ENCODE measurements at places on chromosomes 5 and 9. TPM values are rescaled to one million over a fixed set of nuclear protein-coding genes. Genes with fewer than 3 reads are reported as not detected.

GRCh38 chr9:80890124-80890523 is 799.2 kb downstream of the TLE1 start:
- H3K36me3 ChIP-seq, result no peaks in the 10 kb centered on the region
- no peak for DNase-seq
- no peaks in the 10 kb centered on the region for H3K4me1 ChIP-seq

GRCh38 chr5:157596487-157596886 is 20.9 kb upstream of the ADAM19 start:
- peak; percentile 78 for DNase-seq
- no peaks in the 10 kb centered on the region for H3K27me3 ChIP-seq
- H3K36me3 ChIP-seq, result peaks cover 14% of the 10 kb centered on the region
- peaks cover 96% of the 10 kb centered on the region for H3K4me1 ChIP-seq
- H3K4me3 ChIP-seq, result peak overlapping the region; percentile 22

The ALG2 gene
- 22.8 TPM for total RNA-seq

GRCh38 chr5:177500685-177501522 is 3.5 kb upstream of the PDLIM7 start:
- DNase-seq, result peak; percentile 93
- H3K27me3 ChIP-seq, result peaks cover 12% of the 10 kb centered on the region
- H3K4me3 ChIP-seq, result no peak overlapping the region
- H3K27ac ChIP-seq, result no peak overlapping the region
- H3K4me1 ChIP-seq, result peaks cover 14% of the 10 kb centered on the region

GRCh38 chr9:4746278-4747030 is 5.5 kb upstream of the AK3 start:
- no peak overlapping the region for H3K4me3 ChIP-seq
- no peaks in the 10 kb centered on the region for H3K27me3 ChIP-seq
- H3K36me3 ChIP-seq, result no peaks in the 10 kb centered on the region
- DNase-seq, result no peak
- peak overlapping the region; percentile 35 for H3K27ac ChIP-seq
- peaks cover 31% of the 10 kb centered on the region for H3K4me1 ChIP-seq

GRCh38 chr9:86659413-86660046 is 287.8 kb downstream of the GAS1 start:
- H3K36me3 ChIP-seq, result no peaks in the 10 kb centered on the region
- no peak overlapping the region for H3K4me3 ChIP-seq
- peaks cover 8% of the 10 kb centered on the region for H3K27me3 ChIP-seq
- no peak for DNase-seq
- no peak overlapping the region for H3K27ac ChIP-seq

- H3K27ac ChIP-seq, result no peak overlapping the region
- peaks cover 10% of the 10 kb centered on the region for H3K27me3 ChIP-seq
- H3K4me3 ChIP-seq, result peak overlapping the region; percentile 30
- no peak for DNase-seq
Observed at GRCh38 chr5:10566543-10567068, 2.7 kb downstream of the ANKRD33B start.

DNA sequence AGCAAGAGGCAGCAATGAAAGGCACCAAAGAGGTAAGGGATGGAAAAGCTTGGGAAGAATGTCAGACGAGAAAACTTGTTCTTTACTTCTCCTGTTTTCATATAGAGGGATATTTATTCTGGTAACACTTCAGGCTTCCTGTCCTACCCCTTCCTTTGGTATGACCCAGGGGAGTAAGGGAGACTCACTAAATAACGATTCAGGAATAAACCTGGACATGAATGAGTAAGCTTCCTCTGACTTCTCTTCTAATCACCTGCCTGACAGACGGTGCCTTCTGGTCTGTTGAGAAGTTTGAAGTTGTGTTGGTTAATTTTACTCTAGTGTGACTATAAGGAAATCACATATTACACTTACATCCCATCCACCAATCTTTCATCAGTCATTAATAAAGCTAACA is 461.2 kb downstream of the CDH12 start:
- DNase-seq, result no peak
- no peak overlapping the region for H3K27ac ChIP-seq
- H3K27me3 ChIP-seq, result no peaks in the 10 kb centered on the region
- H3K36me3 ChIP-seq, result no peaks in the 10 kb centered on the region
- H3K4me1 ChIP-seq, result no peaks in the 10 kb centered on the region

Data from activated CD4-positive, alpha-beta T cell treated with anti-CD3 and anti-CD28 coated beads for 36 hours (primary cell).